Activated naive CD4-positive, alpha-beta T cell treated with anti-CD3 and anti-CD28 coated beads, Interleukin-2, amount 50 U/mL, for 72 hours (primary cell): ENCODE measurements at places on chromosomes 11 and 22. TPM values are rescaled to one million over a fixed set of nuclear protein-coding genes. Genes with fewer than 3 reads are reported as not detected.

A4GALT gene
- total RNA-seq, result 0.16 TPM

- DNase-seq, result no peak
These were observed 54.4 kb downstream of the ARL14EP start for GRCh38 chr11:30377347-30377746.

DNA sequence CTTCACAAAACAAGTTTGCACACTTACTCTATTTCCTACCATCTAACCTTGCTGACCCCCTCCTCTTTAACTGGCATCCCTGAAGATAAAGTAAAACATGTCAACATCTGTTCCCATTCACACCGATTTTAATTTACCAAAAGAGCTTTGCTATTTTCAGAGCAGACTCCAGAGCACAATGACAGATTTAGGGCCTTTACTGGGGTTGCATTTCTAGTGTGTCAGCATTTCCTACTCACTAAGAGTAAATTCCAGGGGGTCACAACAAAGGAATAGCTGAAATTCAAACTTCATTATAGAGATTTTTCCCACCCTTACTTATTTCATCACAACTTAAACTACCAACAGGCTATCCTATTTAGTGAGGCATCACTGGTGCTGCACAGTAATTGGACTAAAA lies 60.8 kb downstream of the SOX6 start:
- DNase-seq, result no peak

DNA sequence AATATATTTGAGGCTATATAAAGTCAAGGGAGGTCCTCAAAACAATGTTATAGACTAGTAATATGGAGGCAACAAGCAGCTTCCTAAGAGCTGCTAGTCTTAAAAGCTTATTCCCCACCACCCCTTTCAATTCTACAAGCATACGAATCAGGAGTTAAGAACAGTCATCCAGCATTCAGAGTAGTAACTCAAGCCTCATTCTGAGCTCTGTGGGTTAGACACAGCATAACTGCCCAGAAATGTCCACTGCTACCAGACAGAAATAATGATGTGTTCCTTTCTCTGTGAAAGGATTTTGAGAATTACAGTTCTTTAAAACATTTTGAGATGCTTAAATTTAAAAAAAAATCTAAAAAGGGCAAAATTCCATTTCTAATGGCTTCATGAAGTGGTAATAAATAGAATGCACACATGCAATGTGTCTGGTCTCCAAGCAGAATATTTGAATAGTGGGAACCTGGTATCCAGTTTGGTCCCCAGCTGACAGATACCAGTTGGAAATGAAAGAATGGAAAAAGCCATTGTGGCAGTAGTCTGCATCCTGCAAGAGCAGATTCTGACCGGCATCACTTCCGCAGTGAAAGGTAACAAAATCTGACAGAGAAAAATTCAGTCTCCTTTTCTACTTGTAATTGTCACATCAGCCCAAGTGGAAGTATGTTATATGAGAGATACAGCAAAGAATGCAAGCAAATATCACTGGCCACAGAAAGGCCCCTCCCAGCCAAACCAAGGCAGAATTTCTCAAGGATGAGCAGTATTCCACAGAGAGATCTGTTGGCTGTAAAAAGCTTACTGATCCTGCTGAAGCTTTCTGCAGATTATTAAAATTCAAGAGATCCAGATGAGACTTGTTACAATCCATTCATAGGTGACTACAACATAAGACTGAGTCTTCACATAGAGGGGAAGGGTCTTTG lies 310.8 kb upstream of the PITPNB start:
- DNase-seq, result no peak

GRCh38 chr22:46053563-46054090 lies 76.7 kb upstream of the WNT7B start:
- DNase-seq, result peak; percentile 54

GRCh38 chr11:128457874-128458273 lies 129.5 kb downstream of the ETS1 start:
- DNase-seq, result no peak
